Mesothelial cell of epicardium (in vitro differentiated cells): ENCODE measurements at places on chromosomes 7 and 10. TPM values are rescaled to one million over a fixed set of nuclear protein-coding genes. Genes with fewer than 3 reads are reported as not detected.
A peak's percentile ranks its signal among the peaks of the same experiment; 100 is the strongest.

XRCC2 gene
- total RNA-seq = 6.7 to 7.3 TPM (median 7.0 TPM) in 3 replicates

- no peaks in the 10 kb centered on the region for H3K27me3 ChIP-seq
- H3K36me3 ChIP-seq = peaks cover 2% of the 10 kb centered on the region
- no peak overlapping the region for H3K27ac ChIP-seq
Observed at GRCh38 chr7:77157446-77157845, 35.0 kb downstream of the CCDC146 start.

EVX1 gene
- 1.4 to 2.1 TPM (median 1.8 TPM) in 3 replicates for total RNA-seq

NEUROD6 gene
- not detected in 3 replicates for total RNA-seq

PRKG1 gene
- 35.0 to 37.0 TPM (median 35.9 TPM) in 3 replicates for total RNA-seq

- H3K27ac ChIP-seq = peak overlapping the region; percentile 100
- peaks cover 29% of the 10 kb centered on the region for H3K4me1 ChIP-seq
- DNase-seq = no peak
Observed at GRCh38 chr7:23105086-23105643, 420 bp upstream of the KLHL7 start.

DNA sequence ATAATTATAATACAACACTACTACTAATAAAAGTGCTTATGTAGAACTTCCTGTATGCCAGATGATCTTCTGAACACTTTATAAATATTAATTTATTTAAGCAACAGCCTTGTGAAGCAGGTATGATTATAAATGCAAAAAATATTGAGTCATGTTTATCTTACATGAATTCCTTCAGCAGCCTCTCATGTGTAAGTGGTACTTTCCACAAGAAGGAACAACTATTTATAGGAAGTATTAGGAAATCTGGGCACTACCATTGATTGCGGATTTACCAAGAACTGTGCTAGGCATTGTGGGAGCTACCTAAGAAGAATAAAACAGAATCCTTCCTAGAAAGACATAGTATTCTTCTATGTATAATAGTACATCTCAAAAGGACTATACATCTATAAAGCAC is 10.7 kb upstream of the STEAP4 start:
- H3K4me3 ChIP-seq = no peak overlapping the region
- H3K36me3 ChIP-seq = no peaks in the 10 kb centered on the region
- H3K4me1 ChIP-seq = peaks cover 3% of the 10 kb centered on the region
- H3K27me3 ChIP-seq = no peaks in the 10 kb centered on the region
- no peak for DNase-seq
- H3K27ac ChIP-seq = no peak overlapping the region

DNA sequence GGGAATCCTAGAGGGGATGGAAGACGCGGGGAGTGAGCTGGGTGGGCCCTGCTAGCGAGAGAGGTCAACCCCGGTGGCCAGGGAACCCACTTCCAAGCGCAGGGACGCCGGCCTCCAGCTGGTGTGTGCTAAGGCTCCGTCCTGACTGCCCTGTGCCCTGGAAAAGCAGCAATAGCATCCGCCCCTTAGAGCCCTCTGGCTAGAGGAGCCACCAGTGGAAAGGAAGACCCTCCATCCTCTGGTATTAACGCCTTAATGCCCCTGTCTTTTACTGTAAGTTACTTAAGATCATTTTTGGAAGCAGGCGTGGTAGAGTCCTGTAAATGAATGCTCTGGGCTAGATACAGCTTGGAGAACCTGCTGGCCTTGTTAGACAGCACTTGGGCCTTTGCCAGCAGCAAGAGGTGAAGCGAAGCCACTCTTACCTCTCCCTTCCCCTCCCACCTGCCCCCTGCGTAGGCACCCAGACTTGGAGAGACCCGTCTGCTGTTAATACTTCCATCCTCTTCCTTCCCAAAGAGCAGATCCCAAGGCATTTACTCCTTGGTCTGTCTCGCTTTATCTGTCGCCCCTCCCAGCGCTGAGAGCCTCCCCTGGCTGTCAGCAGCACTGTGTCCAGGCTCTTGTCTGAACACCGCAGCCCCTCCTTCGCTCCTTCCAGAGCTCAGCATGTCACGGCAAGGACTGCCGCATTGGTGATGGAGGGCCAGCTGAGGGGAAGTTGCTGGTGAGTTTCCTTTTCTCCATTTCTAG is 4.6 kb downstream of the REPIN1 start:
- H3K4me3 ChIP-seq = peak overlapping the region; percentile 48
- H3K4me1 ChIP-seq = peaks cover 66% of the 10 kb centered on the region
- peaks cover 4% of the 10 kb centered on the region for H3K36me3 ChIP-seq
- DNase-seq = no peak

DNA sequence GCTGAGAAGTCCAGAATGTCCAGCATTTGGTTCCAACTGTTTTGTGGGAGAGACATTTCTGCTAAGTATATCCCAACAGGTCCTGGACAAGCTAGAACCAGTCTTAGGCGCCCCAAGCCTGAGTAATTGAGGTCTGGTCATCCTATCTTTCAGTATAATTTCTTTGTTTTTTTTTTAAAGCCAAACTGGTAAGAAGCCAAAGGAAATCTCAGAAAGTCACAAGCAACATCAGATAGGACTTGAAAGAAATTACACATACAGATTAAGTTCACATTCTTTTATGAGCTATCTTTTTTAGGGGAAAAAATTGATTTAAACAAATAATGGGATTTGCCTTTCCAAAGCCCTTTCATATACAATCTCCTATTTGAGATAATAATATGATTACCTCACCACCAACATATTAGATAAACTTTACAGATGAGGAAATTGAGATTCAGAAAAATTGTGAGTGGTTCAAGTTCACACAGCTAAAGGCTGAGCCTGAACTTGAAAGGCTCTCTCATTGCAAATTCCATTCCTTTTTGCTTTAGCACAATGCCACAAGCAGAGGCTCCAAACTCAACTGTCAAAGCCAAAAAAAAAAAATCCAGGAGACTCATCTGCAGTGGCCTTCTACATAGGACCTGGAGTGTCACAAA is 15.0 kb downstream of the PDLIM1 start:
- H3K36me3 ChIP-seq = no peaks in the 10 kb centered on the region
- DNase-seq = no peak
- no peak overlapping the region for H3K4me3 ChIP-seq
- H3K27ac ChIP-seq = peak overlapping the region; percentile 83
- peaks cover 36% of the 10 kb centered on the region for H3K4me1 ChIP-seq

DNA sequence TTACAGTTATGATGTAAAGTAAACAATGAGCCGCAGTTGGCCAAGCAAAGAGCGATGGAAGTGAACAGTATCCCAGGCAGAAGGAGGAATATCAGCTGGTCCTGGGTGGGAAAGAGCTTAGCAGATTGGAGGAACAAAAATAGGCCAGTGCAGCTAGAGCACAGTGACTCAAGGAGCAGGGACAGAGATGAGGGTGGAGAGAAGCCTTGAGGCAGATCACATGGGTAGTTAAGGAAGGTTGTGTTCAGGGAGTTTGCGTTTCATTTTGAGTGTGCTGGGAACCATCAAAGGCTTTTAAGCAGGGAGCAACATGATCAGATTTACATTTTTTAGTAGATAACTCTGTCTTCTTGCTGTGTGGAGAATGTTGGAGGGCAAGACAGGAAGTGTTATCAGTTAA is 113.6 kb downstream of the OAT start:
- H3K36me3 ChIP-seq = peaks cover 9% of the 10 kb centered on the region
- H3K27me3 ChIP-seq = peaks cover 8% of the 10 kb centered on the region
- H3K4me1 ChIP-seq = no peaks in the 10 kb centered on the region
- no peak overlapping the region for H3K4me3 ChIP-seq
- DNase-seq = no peak
- H3K27ac ChIP-seq = no peak overlapping the region

RBP3 gene
- not detected in 3 replicates for total RNA-seq

DNA sequence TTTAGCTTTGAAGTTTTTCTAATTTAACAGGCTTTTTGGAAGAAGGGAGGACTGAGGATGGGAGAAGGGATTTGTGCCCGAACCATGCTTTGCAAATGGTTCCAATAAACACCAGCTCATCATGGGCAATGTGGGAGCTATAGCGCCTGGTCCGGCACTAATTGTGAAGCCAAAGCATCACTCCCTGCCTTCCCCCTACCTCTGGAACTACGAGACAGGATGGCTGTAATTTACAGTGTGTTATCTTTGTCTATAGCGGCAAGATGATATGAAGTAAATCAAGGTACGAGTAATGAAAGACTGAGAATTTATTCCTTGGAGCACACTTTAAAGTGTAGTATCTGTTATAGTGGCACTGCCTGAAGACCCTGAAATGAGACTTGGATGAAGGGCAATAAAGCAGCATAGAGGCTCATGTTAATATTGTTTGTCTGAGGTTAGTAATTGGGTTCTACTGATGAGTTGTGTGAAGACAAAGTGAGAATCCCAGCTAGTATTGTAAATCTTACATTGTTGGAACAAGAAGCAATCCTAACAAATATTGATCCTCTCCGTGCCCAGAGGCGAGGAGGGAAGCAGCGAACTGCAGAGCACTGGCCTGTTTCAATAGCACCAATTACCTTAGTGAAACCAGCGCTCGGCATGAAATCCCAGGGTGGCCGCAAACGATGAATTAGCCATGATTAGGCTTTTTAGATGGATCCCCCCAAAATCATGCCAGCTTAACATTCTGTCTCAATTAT is 507.1 kb downstream of the LRMDA start:
- no peak for DNase-seq
- no peaks in the 10 kb centered on the region for H3K36me3 ChIP-seq
- peaks cover 71% of the 10 kb centered on the region for H3K27me3 ChIP-seq

DNA sequence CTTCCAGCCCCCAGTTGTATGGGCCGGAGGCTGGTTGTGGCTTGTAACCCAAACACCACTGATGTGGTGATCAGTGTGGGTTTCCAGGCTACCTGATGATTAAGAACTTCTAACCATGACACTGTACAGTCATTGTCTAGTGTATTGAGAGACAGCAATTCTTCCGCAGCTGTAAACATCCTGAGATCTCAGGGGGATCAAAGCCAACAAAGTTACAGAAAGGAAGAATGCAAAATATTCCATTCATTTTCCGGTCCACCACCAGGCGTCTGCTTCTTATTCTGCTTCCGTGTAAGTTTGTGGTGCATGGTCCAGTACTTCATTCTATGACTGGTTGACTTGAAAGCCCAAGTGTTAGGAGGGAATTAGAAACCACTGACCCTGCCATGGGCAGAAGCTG is 10.3 kb upstream of the GLI3 start:
- no peaks in the 10 kb centered on the region for H3K27me3 ChIP-seq
- H3K4me1 ChIP-seq = peaks cover 19% of the 10 kb centered on the region
- peaks cover 8% of the 10 kb centered on the region for H3K36me3 ChIP-seq
- H3K27ac ChIP-seq = no peak overlapping the region

CPVL gene
- 10.7 to 11.4 TPM (median 11.1 TPM) in 3 replicates for total RNA-seq

GRCh38 chr7:92697414-92697813 is 107.2 kb upstream of the FAM133B start:
- H3K27me3 ChIP-seq = no peaks in the 10 kb centered on the region
- H3K4me3 ChIP-seq = peak overlapping the region; percentile 37
- peaks cover 68% of the 10 kb centered on the region for H3K4me1 ChIP-seq
- peaks cover 12% of the 10 kb centered on the region for H3K36me3 ChIP-seq

DNA sequence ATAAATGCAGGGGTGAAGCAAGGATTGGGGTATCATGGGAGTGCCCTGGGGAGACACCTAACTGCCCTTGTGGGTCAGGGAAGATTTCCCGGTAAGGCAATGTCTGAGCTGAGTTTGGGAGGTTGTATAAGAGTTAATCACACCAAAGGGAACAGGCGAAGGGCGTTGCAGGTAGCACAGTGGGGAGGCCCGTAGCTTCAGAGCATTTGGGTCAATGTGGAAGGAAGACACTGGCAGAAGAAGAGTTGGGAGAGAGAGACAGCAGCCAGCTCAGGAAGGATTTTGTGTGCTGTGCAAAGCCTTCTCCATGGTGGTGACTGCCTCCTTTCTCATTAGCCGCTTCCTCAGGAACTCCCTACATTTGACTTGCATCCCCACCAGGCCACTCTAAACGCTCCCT is 80.8 kb upstream of the LEP start:
- H3K4me3 ChIP-seq = no peak overlapping the region
- peaks cover 9% of the 10 kb centered on the region for H3K4me1 ChIP-seq
- H3K27ac ChIP-seq = no peak overlapping the region
- peaks cover 86% of the 10 kb centered on the region for H3K27me3 ChIP-seq

DNA sequence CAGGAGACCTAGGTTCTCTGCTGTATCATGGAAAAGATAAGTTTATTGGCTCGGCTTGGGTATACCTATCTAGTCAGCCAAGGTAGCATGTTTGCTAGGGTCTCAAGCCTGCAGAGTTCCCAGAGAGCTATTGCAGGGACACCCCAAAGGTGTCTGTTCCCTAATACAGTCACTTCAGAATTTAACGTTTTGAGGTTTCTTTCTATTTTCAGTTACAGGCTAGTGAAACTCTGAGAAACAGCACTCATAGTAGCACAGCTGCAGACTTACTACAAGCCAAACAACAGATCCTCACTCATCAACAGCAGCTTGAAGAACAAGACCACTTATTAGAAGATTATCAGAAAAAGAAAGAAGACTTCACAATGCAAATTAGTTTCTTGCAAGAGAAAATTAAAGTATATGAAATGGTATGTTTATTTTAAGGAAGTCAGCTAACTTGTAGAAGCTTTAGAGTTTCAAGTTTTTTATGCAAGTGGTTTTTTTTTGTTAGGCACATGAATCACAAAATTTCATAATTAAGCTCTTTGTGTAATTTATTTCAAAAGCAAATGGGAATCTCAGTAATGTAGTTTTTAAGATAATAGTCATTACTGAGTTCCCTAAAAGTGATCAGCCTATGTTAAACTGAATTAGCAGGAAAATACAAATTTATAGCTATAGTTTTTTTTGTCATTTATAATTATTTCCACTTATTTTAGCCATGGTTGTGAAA is 54.9 kb downstream of the AKAP9 start:
- H3K4me1 ChIP-seq = no peaks in the 10 kb centered on the region
- DNase-seq = no peak
- H3K27me3 ChIP-seq = no peaks in the 10 kb centered on the region
- no peak overlapping the region for H3K27ac ChIP-seq
- H3K4me3 ChIP-seq = no peak overlapping the region

GRCh38 chr10:86182595-86182994 is 184.0 kb downstream of the GRID1 start:
- H3K27me3 ChIP-seq = peaks cover 67% of the 10 kb centered on the region
- H3K4me1 ChIP-seq = no peaks in the 10 kb centered on the region
- DNase-seq = no peak
- no peak overlapping the region for H3K4me3 ChIP-seq
- H3K36me3 ChIP-seq = no peaks in the 10 kb centered on the region

GRCh38 chr7:4878336-4879335 is 4.9 kb downstream of the RADIL start:
- no peak overlapping the region for H3K4me3 ChIP-seq
- no peak for DNase-seq
- H3K4me1 ChIP-seq = peaks cover 12% of the 10 kb centered on the region
- no peaks in the 10 kb centered on the region for H3K36me3 ChIP-seq

AQP1 gene
- total RNA-seq = 10.7 to 11.1 TPM (median 10.9 TPM) in 3 replicates

TMEM196 gene
- total RNA-seq = not detected in 3 replicates

DNA sequence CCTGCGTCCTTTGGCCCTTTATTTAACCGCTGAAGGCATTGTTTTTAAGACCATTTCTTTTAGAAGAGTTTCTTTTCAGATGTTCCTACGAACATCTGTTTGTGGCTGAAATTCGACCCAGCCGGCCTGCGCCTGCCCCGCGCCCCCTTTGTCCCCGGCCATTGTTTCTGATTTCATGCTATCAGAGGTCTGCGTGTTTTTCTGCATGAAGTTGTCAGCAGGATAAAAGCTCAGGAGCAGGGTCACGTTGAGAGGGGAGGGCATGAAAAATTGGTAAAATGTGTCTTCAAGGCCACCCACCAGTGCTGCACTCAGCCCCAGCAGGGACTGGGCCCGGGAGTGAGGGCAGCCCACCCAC is 43.1 kb downstream of the NKX6-2 start:
- no peak overlapping the region for H3K27ac ChIP-seq
- H3K36me3 ChIP-seq = no peaks in the 10 kb centered on the region
- no peak for DNase-seq
- H3K4me3 ChIP-seq = no peak overlapping the region

GRCh38 chr7:119890631-119891030 is 382.3 kb upstream of the KCND2 start:
- H3K27me3 ChIP-seq = no peaks in the 10 kb centered on the region
- no peak overlapping the region for H3K4me3 ChIP-seq
- H3K36me3 ChIP-seq = no peaks in the 10 kb centered on the region
- H3K4me1 ChIP-seq = no peaks in the 10 kb centered on the region
- H3K27ac ChIP-seq = no peak overlapping the region
